ENCODE measurements at places on chromosomes 12 and 14. TPM values are rescaled to one million over a fixed set of nuclear protein-coding genes. Genes with fewer than 3 reads are reported as not detected.
A peak's percentile ranks its signal among the peaks of the same experiment; 100 is the strongest.

DNA sequence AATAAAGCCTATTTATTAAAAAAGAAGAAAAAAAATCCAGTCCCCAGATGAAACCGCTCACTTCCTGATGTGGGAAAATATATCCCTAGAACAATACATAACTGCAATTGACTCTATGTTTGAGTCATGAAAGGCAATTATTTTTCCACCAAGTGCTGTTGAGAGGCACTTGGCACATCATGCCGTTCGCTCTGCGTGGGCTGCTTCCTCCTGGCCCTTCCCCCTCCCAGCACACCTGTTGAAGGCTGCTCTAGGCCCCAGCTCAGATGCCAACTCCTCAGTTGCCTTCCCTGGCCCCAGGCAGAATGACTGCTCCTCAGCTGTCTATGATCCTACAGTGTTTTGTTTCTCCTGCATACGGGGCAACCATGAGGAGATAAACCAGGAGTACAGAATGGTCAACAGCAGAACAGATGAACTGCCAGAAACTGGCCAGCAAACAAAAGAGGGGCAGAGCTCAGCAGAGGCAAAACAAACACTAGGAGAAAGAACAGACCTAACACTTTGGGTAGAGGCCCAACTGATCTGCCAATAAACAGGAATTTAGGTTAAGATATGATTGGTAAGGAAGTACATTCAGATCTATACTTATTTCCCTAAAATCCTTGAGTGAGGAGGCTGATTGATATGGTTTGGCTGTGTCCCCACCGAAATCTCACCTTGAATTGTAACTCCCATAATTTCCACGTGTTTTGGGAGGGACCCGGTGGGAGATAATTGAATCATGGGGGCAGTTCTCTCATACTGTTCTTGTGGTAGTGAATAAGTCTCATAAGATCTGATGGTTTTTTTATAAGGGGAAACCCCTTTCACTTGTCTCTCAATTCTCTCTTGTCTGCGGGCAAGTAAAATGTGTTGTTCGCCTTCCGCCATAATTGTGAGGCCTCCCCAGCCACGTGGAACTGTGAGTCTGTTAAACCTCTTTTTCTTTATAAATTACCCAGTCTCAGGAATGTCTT is 58.6 kb downstream of the SLC38A1 start:
- no peak for DNase-seq

GRCh38 chr14:67532998-67533753 is at the start of gene PLEKHH1:
TSS of gene PLEKHH1 (plus strand) at chr14:67533290. CDS start at chr14:67541868, 8,578 bp downstream.
- peak; percentile 90 for DNase-seq

GRCh38 chr12:46958599-46959290 is 120.7 kb upstream of the PCED1B start:
- no peak for DNase-seq

GRCh38 chr12:98767248-98767647 is 122.2 kb downstream of the APAF1 start:
- DNase-seq: peak; percentile 44

DNA sequence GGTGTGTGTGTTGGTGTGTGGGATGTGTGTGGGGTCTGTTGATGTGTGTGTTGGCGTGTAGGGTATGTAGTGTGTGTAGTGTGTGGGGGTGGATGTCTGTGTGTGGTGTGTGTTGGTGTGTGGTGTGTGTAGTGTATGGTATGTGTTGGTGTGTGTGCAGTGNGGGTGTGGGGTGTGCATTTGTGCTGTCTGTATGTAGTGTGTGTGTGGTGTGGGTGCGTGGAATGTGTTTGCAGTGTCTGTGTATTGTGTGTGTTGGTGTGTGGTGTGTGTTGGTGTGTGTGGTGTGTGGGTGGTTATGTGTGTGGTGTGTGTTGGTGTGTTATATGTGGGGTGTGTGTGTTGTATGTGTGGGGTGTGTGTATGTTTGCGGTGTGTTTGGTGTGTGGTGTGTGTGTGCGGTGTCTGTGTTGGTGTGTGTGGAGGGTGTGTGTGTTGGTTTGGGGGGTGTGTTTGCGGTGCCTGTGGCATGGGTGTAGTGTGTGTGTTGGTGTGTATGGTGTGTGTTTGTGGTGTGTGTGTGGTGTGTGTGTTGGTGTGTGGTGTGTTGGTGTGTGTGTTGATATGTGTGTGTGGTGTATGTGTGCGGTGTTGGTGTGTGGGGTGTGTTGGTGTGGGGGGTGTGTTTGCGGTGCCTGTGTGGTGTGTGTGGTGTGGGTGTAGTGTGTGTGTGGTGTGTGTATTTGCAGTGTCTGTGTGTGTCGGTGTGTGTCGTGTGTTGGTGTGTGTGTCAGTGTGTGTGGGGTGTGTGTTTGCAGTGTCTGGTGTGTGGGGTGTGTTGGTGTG is 14.7 kb downstream of the MLXIP start:
- DNase-seq: no peak

DNA sequence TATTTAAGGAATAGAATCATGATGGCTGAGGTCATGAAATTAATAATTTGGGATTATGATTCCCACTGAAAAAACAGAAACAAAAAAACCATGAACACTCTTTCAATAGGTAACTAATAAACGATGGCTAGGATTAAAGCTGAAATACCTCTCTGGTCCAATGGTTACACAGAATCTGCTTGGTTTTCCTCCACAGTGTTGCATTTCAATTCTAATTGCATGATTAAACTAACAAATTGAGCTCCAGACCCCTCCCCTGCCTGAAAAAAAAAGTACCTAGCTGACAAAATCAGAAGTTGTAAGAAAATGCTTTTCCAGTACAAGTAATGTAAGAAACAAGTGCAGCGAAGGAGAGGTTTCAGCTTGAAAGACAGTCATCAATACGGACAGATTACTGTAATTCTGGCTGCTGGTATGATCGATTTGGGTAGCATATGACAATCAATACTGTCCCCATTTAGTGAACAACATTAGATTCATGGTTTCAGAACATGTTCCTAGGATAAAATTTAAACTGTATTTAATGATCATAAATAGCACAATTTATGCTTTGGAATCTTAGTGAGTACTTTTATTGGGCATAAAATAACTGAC is 32.0 kb downstream of the INSM2 start:
- no peak for DNase-seq

- DNase-seq: no peak
Measured at GRCh38 chr12:133221241-133221640, 14.4 kb downstream of the ANHX start.

GRCh38 chr14:31428011-31428410 is 7.7 kb upstream of the HEATR5A start:
- DNase-seq: no peak

GRCh38 chr14:94673781-94674231 is 61.6 kb downstream of the SERPINA3 start:
- DNase-seq: no peak

DNA sequence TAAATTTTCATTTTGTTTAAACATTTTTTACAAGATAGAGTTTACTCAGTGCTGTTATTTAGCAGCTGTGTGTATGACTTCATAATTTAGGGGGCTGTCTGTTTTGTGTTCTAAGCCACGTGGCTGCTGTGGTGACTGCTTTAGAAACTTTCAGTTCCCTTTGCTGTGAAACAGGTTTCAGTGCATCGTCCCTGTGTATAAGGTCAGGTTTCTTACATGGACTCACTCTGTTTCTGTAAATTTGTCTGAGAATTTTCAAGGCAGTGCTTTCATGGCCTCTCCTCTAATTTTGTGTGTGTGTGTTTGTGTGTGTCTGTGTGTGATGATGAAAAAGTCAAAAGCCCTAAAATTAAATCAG is 32.4 kb downstream of the BICD1 start:
- no peak for DNase-seq

DNA sequence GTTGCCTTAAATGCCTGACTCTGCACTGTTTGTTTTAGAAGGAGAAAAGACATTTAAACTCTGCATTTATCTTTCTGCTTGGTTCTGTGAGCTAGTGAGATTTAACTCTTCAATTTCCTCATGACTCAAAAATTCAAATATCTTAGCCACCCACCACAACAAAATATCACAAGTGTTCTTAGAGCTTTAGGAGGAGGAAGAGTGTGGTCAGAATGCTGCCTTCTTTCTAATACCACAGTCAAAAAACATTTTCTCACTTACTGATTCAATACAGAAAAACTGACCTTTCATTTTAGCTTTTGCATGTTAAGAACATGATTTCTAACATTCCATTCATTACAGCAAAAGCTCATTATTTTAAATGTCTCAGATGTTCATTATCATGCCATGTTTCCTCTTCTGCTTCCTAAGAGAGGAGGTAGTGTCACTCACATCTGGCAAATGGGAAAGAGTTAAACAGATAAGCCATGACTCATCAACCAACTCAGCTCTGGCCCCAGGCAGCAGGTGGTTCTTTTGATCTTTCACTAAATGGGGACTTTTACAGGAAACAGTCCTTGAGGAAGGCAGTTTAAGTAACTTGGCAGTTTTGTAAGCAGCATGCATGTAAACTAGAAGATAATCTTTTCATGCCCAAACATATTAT is 56.4 kb upstream of the RNU6-8 start:
- DNase-seq: no peak

NOS1 gene
- 10.0 TPM for total RNA-seq

ERO1A gene
- total RNA-seq: 30.7 TPM

RNFT2 gene
- total RNA-seq: 60.2 TPM

SLCO1B1 gene
- not detected for total RNA-seq

TCL1B gene
- total RNA-seq: not detected

LRRIQ1 gene
- 1.6 TPM for total RNA-seq

IPO8 gene
- 38.1 TPM for total RNA-seq

HPD gene
- total RNA-seq: not detected

GPR65 gene
- 0.32 TPM for total RNA-seq

OVCH1 gene
- 0.72 TPM for total RNA-seq
